ENCODE measurements at places on chromosomes 2 and 18.

DNA sequence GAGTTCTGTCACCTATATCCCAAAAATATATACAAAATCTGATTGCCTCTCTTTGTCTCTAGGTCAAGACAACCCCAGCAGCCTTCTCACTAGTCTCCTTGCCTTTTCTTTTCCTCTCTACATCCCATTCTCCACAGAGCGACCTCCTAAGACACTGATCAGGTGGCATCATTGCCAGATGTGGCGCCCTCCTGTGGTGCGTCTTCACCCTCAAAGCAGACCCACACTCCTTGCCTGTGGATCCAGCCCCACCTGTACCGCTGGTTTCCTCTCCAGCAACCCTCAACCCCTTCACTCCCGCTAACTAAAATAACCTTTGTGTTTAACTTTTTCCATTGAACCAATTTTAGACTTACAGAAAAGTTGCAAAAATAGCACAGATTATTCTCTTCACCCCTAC lies 273.3 kb downstream of the GLI2 start:
- DNase-seq: no peak

DNA sequence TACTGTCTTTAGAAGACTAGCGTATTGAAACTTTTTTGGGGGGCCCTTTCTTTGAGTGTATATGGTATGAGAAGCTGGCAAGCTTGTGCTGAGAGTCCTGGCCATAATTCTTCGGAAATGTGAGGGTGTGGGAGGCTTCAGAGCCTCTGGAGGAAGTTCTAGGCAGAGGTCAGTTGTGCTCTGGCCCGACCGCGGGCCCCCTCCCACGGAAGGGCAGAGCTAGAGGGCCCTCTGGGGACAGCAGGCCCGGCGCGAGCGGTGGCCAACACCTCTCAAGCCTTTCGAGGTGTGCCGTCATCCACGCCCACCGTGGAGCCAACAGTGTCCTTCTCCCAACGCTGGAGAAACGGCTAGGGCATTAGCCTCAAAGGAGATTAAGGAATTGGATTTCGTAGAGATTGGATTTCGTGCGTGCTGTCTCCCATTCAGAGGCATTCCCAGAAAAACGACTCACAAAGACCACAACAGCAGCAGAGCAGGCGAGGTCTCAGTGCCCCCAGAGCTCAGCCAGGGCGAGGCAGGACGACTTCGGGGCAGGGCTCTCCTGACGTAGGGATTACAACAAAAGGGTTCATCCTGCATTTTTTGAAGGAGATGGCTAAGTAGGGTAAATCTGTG lies 2.2 kb upstream of the MTCL1 start:
- DNase-seq: no peak

DNA sequence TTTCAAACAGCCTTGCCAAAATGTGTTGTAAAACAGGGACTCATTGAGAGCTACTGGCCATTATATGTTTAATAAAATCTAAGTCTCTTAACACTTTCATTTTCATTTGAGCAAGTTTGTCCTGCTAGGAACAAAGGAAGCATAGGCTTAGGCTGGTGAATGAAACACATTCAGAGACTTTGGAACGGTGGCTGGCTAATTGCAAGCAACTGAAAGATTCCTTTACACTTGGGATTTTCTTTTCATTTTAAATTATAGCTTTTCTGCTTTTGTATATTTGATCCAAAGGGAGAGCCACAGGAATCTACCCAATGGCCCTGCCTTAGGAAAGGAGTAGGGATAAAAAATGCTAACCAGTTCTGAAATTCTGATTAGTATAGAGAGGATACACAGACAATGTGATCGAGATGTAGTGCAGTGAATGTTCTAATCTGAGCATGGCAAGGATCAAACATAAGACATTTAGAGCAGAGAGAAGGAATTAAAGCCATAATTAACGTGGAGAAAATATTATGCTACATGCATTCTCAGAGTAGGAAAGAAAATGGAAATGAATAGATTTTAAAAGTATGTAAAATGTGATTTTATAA lies 911.4 kb upstream of the SLC39A10 start:
- DNase-seq: no peak

GRCh38 chr2:45115181-45115580 lies 105.9 kb upstream of the SIX2 start:
- no peak for DNase-seq

- DNase-seq: peak; percentile 14
Measured at GRCh38 chr2:120520929-120521912, 175.3 kb downstream of the INHBB start.

DNA sequence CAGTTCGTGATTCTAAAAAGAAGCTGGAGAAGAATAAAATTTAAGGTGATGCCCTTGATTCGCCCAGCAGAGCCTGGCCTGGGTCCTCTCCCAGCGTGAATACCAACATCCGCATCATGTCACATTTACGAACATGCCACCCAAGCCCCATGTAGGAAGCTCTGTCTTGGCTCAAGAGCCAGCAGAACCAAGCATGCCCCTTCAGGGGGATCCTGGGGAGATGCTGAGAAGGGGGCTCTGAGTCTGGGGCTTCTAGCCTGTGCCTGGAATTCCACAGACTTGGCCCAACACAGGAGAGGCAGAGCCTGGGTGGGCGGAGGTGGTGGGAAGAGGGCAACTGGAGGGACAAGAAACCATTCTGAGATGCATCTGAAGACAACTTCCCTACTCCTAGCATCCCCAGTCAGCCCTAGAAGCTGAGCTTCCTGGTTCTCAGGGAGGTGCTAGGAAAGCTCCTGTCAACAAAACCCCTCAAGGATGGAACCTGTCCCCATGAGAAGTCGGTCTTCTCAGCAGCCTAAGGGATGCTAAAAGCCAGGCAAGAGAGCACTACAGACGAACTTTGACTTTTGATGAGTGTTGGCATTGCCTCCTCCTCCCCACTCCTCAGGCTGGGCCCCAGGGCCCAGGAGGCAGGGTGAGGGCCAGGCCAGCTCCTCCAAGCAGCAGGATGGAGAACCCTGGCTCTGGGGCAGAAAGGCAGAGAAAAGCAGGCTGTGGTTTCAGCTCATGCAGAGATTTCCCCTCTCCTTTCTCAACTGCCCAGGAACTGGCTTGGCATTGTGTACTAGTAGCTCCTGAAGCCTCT lies 57.9 kb downstream of the POLR1A start:
- DNase-seq: no peak

GRCh38 chr18:27298214-27298804 lies 113.2 kb upstream of the CHST9 start:
- no peak for DNase-seq

GRCh38 chr2:26067980-26068507 lies 34.2 kb downstream of the RAB10 start:
- no peak for DNase-seq

- no peak for DNase-seq
Measured at GRCh38 chr2:181861379-181861778, 30.2 kb upstream of the ITPRID2 start.

DNA sequence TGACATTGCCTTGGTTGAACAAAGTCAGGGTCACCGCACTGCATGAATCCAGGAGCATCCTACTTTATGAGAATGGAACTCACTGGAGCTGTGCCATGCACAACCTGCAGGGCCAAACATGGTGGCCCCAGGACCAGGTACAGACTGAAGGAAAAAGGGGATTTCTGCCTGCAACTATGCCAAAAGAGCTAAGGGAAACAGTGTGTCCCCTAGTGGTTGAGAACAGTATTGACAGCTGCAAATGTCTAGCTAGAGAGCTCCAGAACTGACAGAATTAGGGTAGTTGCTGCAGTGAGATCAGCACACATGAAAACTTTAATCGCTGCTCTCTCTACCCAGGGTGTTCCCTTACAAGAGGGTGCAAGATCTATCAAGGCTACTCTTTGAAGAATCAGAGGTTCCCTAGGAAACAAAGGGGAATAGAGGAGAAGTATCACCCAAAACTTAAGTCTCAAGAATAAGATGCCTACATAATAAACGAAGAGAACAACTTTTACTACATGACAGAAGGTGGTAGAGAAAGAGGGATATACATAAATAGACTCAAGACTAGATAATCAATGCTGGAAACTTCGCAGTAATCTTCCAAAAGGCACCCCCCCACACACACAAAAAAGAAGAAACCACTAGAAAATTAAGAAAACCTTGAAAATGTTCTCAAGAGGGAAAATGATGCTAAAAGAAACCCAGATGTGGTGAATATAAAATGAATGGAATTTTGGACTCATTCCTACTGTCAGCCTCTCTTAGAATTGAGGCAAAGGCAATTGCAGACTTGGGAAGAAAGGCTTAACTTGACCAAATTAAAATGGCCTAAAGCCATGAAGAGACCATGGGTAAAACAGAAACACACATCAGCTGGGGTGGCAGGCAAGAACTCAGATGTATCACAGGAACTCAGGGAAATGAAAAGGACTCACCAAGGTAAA lies 43.6 kb upstream of the IHH start:
- peak; percentile 4 for DNase-seq

DNA sequence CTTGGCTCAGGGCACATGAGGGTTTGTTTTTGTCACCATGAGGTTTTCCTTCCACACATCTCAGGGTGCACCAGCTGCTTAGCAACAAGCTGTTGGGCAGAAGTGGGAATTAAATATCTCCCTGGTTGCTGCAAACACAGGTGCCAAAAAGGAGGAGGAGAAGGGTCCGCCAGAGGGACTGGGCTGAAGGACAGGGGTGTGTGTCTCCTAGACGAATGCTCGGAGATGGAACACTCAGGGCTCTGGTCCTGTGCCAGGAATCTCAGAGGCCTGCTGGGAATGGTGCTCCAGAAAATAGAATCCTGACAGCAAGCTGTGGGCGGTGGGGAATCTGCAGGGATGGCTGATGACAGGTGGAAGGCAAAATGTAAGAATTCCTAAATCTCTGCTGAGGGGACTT lies 94.5 kb downstream of the VSNL1 start:
- no peak for DNase-seq

- no peak for DNase-seq
Measured at GRCh38 chr2:20972792-20973565, 70.9 kb downstream of the APOB start.

GRCh38 chr2:216698895-216699294 lies 3.5 kb upstream of the IGFBP5 start:
- peak; percentile 83 for DNase-seq

GRCh38 chr2:220756653-220757052 lies 815.5 kb downstream of the EPHA4 start:
- no peak for DNase-seq

DNA sequence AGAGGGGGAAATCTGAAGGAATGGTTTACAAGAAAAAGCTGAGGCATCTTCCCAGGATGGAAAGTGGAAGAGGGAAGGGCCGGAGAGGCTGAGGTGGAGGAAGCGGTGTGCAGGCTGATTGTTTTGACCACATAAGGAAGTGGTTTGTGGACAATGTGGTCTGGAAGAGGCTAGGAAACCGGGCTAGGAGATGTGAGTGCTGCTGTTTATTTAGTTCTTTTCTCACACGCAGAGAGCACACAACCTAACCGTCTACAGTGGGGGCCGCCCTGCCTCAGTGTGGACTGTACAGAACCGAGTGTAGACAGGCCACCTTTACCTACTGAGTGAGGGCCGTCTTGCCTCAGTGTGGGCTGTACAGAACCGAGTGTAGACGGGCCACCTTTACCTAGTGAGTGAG lies 251.7 kb upstream of the PXDN start:
- no peak for DNase-seq

DNA sequence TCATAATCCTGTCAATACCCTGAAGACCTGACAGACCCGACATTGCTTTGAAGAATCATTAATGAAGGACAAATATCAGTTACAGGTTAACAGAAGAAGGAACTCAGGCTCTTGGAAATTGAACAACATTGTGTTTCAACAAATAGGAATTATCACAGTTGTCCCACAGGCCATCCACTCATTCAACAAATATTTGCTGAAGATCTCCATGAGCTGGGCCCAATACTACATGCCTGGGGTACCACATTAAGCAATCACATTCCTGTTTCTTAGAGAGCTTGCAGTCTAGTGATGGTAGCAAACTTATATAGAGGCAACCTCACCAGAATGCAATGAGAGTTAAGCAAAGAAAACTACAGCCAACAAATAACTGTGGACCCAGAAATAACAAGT lies 671.6 kb upstream of the ACVR2A start:
- DNase-seq: no peak

DNA sequence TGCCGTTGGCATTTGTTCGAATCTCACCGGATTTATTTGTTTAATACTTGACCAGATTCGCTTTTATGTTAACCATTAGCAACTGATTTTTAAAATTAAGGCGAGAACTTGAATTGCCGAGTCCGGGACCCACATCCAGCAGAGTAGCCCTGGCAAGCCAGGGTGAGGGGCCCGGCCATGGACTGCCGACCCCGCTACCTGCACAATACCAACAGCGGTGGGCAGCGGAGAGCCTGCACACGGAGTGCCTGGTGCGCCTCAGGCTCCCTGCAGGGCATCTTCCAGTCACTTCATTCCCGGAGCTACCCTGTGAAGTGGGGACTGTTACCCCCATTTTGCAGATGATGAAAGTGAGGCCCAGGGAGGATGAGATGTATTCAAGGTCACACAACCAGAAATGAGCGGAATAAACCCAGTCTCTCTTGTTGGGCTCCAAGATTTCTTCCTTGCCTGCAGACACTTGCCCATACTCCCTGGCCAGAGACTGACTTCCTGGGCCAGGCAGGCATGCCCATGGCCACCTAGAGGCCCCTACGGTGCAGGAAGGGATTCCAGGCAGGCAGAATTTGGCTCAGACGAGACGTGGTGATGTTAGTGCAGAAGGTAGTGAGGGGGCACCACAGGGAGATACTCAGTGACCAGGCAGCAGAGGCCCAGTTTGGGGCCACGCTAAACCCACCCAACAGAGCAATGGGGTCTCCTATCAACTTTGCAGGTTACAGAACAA lies 2.9 kb downstream of the FBLN7 start:
- DNase-seq: no peak

DNA sequence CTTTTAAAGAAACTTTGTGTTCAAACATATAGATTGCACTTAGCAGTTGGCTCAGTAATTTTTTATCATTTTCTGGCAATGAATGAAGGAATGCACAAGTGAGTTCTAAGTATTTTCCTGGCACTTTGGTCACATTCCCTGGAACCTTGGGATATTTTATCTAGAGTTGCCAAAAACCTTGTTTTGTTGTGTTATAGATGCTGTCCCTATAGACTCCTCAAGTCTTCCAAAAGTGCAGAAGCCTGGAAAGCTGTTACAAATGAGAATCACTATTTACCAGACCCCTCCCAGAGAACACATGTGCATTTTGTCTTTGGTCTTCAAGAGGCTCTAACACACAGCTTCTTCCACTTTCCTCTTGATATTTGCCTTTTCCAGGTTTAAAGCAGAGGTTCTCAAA lies 108.3 kb downstream of the RND3 start:
- no peak for DNase-seq

DNA sequence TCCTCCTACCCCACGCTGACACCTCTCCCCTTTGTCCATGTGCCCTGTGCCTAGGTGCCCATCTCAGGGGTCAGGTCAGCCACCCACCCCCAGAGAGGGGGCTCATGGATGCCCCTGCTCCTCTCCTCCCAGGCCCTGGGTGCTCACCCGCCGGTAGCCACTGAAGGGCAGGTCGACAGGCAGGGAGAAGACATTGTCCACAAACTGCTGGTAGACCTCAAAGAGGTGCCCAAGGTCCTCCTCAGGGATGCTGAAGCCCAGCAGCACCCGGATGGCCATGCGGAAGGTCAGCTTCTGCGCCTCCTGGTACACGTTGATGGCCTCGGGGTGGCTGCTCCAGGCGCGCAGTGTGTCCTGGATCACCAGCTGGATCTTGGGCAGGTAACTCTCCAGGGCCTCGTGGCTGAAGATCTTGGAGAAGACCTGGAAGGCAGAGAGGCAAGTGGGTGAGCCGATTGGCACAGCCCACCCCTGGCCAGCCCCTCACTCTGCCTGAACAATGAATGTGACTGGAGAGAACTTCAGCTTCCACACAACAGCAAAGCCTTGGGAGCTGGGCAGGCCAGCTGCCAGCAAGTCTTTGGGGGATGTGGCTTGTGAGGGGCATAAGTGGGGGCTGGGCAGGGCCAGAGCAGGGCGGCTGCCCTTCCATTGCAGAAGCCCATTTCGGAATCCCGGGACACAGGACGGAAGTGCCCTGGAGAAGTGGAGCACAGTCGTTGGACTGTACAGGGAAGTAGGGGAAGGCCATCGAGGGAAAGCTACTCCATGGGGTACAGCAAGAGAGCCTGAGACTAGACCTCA lies 12.5 kb downstream of the CYP26B1 start:
- DNase-seq: no peak
